ENCODE measurements at places on chromosomes 2 and 18.

- DNase-seq = no peak
Observed at GRCh38 chr2:183536714-183537113, 412.5 kb downstream of the NUP35 start.

DNA sequence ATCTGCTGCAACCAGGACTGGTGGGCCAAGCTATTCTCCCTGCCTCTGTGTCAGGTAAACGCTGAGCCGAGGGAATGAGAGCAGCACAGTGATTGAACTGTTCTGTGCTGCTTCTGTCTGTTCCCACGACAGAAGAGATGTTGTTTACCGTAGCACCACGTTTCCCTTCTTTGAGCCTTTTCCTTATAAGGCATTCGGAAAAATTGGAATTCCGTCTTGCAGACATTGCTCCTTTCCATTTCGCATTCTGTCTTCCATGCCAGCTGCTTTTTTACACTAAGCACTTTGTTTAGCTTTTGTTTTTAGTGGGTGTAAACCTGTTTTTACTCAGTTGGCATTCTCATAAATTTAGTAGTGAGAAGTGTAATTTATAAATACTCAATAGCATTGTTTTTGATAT lies 103.1 kb downstream of the ZNF236 start:
- no peak for DNase-seq

- DNase-seq = peak; percentile 32
Observed at GRCh38 chr2:135709992-135710391, 31.7 kb upstream of the UBXN4 start.

- no peak for DNase-seq
Observed at GRCh38 chr2:117514371-117514770, 300.1 kb upstream of the DDX18 start.

DNA sequence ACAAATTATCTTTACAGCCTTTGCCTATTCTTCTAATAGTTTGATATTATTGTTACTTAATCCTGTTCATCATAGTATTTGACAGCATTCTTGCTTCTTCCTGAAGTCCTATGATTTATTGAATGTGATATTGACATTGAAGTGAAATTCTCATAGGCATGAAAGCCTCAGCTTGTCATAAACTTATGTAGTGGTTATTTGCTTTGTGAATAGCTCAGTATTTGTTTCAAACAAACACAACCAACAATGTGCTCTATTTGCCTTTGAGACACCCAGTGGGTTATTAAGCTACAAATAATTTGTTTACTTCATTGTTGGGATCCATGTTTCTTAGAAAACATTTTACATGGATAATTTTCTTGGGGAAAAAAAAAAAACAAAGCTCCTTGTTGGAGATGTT lies 57.2 kb downstream of the TTC39C start:
- DNase-seq = no peak

DNA sequence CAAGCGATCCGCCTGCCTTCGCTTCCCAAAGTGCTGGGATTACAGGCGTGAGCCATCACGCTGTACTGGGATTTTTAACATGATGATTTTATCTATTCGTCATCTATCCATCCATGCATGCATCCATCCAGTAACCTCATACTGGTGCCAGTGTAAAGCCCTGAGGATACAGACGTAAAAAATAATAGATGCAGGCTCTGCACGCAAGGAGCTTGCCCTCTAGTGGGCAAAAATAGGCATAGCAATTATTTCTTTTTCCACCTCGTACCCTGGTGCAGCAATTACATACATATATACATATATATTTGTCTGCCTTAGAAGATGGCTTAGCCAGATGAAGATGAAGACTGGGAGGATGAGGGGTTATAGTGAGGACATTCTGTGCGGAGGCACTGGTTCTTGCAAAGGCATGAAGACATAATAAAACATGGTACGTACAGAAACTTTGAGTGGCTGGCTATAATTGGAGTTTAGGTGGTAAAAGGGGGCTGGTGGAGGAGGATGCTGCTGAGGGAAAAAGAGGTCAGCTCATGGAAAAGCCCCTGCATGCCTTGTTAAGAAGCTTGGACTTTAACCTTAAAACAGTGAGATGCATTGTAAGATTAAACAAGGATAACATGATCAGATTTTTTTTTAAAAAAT lies 19.6 kb upstream of the RPIA start:
- no peak for DNase-seq
